Sigmoid colon (tissue), 7 donors: ENCODE measurements at places on chromosomes 16 and 17. TPM values are rescaled to one million over a fixed set of nuclear protein-coding genes. Genes with fewer than 3 reads are reported as not detected.

The RSKR gene
- 6.8 TPM for polyA plus RNA-seq

The TOM1L2 gene
- 29.6 TPM for polyA plus RNA-seq

The PARD6A gene
- polyA plus RNA-seq = 4.4 TPM

The MKS1 gene
- polyA plus RNA-seq = 6.6 TPM

The CCDC154 gene
- polyA plus RNA-seq = not detected

The ZNF652 gene
- polyA plus RNA-seq = 12.9 TPM

The SOX8 gene
- 2.5 TPM for polyA plus RNA-seq

The MT1H gene
- polyA plus RNA-seq = 2.0 TPM

The CSH1 gene
- not detected for polyA plus RNA-seq

The SDR42E1 gene
- polyA plus RNA-seq = 0.60 TPM

The TMEM231 gene
- polyA plus RNA-seq = 1.2 TPM
